Activated naive CD4-positive, alpha-beta T cell (primary cell): ENCODE measurements at places on chromosomes 1 and 21.

DNA sequence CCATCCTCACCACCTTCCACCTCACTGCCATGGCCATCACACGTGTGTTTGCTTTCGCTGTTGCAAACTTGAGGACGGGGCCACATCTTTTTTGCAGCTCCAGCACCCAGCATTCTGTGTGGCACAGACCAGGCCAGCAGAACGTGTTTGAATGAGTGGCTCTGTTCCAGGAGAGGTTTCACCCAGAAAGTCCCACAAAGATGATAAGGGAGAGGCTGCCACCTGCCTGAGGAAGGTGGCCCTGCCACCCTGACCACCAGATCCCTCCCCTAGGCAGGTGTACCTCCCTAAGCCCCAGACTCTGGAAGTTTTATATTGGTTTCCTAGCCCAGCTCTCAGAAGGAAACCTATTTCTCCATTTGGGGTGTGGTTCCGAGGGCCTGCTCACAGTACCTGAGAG, 252.1 kb downstream of the KAZN start:
- no peak for DNase-seq

DNA sequence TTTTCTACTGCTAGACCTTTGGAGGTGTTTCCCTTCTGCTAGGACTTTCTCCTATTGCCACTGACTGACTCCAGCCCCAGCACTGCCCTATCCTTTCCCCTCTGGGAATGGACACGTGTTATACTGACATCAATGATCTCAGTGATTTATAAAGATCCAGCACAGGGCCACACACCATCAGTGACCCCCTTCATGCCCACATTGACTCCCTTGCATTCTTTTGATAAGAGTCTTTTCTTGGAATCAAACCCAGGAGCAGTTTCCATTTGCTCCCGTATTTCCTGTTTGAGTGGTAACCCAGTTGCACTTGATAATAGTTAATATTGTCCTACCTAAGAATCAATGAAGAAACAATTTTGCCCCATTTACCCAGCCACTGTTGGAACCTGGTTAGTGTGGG, 501.0 kb upstream of the USP24 start:
- DNase-seq, result no peak

DNA sequence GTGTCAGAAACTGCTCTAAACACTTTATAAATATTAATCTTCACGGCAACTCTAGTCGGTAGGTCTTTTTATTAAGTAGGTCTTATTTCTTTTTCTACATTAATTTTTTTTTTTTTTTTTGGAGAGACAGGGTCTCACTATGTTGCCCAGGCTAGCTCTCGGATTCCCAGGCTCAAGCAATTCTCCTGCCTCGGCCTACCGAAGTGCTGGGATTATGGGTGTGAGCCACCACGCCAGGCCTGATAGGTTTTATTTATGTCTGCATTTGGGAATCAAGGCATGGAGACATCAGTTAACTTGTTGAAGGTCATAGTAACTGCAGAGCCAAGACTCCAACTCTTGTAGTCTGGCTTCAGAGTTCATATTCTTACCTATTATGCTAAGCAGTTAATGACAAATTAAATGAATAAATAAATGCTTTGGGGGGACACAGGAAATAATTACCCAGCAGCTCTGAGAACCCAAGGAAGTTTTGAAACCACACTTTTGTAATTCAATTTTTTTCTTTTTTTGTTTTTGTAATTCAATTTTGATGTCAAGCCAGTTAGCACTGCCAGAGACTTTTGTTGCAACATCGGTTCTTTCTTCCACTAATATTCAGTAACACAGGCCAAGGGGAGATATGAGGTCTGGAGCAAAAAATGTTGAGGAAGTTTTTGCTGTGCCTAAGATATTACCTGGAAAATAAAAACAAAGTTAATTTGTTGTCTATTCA, 9.4 kb upstream of the UAP1 start:
- DNase-seq, result no peak

- DNase-seq, result no peak
Observed at GRCh38 chr1:170675865-170676264, 11.9 kb downstream of the PRRX1 start.

- DNase-seq, result no peak
Observed at GRCh38 chr21:42056468-42056867, 14.6 kb upstream of the UMODL1 start.

DNA sequence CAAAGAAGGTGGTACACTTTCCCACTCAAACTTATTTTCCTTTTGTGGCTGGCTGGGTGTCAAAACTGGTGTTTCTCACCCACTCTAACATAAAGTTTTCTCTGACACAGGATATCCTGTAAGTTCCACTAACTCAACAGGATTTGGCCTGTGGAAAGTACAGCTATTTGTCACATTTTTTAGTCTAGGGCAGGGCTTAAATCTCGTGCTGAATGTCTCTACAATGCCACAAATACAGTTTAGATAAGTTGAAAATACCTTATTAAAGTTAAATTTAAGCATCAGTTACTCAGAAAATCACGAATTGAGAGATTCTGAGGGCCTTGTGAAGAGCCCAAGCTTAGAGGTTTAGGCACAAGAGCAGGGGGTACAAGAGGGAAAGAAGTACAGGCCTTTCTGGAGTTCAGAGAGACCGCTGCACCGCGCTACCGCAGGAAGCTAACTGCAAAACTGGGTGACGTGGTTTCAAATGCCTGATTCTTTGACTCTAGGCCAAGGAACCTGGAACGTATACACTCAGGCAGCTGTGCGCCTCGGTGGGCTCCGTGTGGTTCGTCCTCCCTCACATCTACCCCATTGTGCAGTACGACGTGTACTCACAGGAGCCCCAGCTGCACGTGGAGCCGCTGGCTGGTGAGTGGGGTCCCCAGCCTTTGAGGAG, 23.4 kb upstream of the PWP2 start:
- no peak for DNase-seq

DNA sequence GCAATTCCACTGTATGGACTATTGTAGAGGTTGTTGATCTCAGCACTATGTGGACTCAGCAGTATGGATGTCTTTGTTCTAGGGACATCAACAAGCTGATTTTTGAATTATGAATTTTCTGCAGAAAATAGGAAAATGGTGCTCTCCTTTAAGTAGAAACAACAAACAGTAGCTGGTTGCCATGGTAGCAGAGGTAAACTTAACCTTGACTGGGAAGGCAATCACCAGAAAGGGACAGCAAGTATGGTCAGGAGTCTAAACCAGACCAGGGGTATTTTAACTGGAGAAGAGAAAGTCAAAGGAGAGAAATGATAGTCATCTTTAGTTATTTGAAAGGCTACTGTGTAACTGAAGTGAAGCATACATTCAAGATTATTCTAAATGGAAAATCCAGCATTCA, 22.3 kb downstream of the WLS start:
- DNase-seq, result no peak

GRCh38 chr1:239879321-239880170, 212.1 kb upstream of the FMN2 start:
- DNase-seq, result no peak

DNA sequence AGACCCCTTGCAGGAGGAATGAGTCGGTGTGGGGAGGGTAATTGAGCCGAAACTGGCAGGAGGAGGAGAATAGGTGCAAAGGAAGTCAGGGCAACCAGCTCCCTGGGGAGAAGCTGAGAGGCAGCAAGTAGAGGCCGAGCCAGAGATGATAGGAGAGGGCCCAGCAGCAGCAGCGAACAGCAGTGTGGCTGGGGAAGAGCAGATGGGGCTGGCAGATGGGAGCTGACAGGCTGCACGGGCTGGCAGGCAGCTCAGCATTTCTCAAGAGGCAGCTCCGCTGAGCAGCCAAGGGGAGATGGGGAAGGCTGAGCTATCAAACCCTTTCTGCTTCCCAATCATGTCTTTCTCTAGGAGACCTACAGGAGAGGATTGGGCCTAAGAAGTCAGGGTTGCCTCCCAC, 158.2 kb downstream of the TRIM33 start:
- no peak for DNase-seq

- DNase-seq, result no peak
Observed at GRCh38 chr21:45969921-45970673, 11.5 kb upstream of the COL6A1 start.

DNA sequence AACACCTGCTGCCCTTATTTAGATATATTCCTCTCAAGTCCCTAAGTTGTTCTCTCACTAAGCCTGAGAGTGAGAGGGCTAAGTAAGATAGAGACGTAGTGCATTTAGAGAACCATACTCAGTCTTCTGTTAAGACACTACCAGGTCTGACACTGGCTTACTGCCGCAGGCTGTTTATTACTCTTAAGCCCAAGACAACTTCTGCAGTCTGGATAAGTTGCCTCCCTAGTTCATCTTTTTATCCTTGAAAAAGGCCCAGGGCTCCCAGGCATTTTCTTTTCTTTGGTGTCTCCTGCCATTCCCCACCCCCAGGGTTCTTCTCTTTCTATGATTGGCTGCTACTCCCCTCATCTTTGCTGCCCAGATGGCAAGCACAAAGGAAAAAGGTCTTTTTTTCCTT, 38.7 kb downstream of the CACHD1 start:
- DNase-seq, result no peak

- DNase-seq, result no peak
Observed at GRCh38 chr1:157955221-157955620, 38.2 kb upstream of the KIRREL1 start.

DNA sequence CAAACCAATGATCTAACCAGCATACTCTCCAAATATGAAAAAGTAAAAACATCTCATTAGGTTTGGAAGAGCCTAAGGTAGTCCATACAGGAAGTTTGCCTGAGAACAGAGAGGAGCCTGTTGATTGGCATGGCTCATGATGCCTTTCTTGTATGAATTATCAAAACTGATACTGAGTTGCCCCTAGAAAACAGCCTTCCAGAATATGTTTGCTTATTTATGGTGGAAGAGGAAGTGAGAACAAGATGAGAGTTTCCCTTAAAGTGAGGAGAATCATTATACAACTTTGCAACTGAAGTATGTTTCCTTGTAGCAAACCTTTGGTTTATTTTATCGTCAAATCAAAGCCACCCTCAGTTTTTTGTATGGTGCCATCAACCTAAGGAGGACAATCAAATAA, 23.8 kb upstream of the KIAA1614 start:
- no peak for DNase-seq

DNA sequence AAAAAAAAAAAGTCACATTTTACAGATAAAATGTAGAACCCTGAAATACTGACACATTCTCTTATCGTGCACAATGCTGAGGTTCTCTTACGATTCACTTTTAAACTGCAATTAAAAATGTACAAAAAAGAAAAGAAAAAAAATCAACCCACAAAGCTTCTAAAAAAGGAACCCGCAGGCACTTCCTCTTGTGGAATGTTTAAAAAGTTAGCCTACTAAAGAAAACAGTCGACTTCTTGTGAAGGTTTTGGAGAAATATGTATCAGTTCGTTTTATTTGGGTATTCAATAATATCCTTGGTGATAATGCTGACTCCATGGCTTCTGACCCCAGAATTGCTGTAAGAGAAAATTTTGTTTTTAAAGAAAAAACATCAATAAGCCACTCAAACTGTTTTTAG, 10.2 kb downstream of the HNRNPU start:
- no peak for DNase-seq

- no peak for DNase-seq
Observed at GRCh38 chr21:41201385-41201784, 33.4 kb downstream of the BACE2 start.

DNA sequence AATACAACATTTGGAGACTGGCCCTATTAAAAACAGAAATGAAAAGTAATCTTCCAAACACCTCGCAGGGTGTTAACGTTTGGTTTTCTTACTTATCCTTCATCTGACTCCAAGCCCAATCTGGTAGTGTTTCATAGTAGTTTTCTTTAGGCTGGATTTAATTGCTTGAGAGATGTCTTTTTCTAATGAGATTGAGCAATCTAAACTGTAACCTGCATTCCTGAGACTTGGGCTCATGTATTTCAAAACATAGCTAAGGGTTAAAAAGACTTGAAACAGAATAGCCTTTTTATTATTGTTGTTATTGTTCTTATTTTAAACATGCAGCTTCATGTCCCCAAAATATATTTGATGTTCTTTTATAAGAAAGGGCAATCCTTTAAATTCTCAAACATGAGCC, 278.9 kb downstream of the TGFB2 start:
- DNase-seq, result no peak

DNA sequence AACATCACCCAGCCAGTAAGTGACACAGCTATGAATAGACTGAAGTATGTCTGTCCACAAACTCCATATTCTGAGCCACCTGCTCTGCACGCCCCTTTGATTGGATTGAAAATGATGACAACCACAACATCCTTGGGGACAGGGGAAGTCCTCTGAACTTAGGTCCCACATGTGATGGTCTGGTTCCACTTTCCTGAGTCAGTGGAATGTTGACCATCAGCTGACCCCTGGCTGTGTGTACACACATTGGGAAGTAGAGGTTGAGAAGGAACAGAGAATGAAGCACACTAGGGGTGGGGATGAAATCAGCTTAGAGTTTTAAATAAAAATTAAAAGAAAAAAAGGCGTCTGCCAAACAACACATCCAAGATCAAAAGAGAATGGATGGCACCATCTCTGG, 8.0 kb upstream of the DISP3 start:
- DNase-seq, result no peak

DNA sequence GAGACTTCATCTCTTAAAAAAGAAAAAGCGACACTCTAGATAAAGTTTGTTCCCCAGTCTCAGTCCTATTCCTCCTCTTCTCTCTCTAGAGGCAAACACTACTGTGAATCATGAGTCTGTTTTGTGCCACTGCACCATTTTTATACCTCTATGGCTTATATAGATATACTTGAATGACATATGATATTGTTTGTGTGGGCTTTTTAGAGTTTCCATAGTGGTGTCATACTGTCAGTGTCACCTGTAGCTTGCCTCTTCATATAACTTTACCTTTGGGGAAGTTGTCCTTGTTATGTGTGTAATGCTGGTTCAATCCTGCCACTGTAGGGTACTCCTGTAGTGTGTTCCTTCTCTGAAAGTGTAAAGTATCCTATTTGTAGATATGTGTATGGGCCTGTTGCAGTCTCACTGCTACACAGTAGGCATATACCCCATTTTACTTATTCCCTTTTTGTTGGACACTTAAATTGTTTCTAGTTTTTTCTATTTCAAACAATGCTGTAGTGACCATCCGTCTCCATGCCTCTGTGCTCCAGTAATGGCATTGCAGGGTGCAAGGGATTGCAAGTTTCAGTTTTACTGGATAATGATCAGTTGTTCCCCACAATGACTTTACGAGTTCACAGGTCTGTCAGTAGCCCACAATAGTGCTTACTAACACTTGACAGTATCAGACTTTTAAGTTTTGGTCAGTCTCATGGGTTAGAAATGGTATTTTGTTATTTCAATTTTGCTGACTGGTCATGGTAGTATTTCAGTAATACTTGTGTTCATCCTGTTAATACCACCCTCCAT, 2.7 kb downstream of the PRMT2 start:
- DNase-seq, result no peak

DNA sequence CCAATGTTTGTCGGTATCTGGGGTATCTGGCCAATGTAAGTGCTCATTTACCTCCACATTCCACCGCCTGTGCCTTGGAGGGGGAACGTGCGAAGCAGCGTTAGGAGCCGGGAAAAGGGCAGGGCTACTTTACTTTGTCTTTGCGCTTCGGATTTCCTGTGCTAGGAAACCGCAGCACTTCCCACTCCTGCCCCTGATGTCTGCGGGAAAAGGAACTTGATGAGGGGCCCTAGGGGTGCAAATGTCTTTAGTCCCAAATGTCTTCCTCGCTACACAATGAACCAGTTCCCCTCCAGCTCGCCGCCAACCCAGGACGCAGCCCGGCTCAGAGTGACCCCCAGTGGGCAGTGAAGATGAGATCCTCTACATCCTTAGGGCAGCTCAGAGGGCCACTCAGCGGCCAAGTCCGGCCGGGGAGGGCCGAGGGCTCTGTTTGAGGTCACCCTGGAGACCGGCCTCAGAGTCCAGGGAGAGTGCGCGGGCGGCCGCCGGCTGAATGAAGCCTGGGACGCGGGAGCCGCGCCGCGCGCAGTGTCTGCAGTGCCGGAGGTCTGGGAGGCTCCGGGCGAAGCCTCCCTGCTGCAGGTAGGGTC, at the start of gene DYNLT5:
Gene DYNLT5 (plus strand): TSS at position 460 of the 593 bp plus-strand sequence. CDS start 2,200 bp downstream, outside the sequence.
- no peak for DNase-seq

GRCh38 chr21:39055167-39055767, 128.0 kb downstream of the PSMG1 start:
- no peak for DNase-seq
